ENCODE measurements at places on chromosomes 4 and X.

GRCh38 chr4:102518703-102519131, 17.6 kb downstream of the NFKB1 start:
- DNase-seq: no peak

DNA sequence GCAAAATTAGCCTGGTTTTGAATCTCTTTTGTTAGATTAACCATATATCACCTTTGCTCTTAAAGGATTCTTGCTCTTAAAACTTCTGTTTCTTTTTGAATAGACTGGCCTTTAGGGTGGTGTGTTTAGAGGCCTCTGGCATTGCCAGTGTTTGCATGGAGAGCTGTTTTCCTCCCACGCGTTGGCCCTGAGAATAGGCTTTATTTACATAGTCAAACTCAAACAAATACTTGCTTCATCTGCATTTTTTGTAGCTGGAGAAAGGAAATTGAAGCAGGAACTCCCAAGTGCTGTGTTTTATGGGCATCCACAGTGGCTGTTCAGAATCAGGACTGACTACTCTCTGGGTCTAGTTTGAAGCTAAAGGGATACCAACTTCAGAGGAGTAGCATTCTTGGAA, 2.7 kb downstream of the SHROOM2 start:
- no peak for DNase-seq

- DNase-seq: no peak
These were observed 10.9 kb downstream of the CCNG2 start for GRCh38 chr4:77167866-77168265.

- DNase-seq: no peak
These were observed 52.6 kb upstream of the SOD3 start for GRCh38 chr4:24742773-24743172.

GRCh38 chr4:78962597-78963115, 23.4 kb upstream of the PAQR3 start:
- DNase-seq: no peak

- no peak for DNase-seq
These were observed 27.1 kb downstream of the FAM47E start for GRCh38 chr4:76278583-76278982.

DNA sequence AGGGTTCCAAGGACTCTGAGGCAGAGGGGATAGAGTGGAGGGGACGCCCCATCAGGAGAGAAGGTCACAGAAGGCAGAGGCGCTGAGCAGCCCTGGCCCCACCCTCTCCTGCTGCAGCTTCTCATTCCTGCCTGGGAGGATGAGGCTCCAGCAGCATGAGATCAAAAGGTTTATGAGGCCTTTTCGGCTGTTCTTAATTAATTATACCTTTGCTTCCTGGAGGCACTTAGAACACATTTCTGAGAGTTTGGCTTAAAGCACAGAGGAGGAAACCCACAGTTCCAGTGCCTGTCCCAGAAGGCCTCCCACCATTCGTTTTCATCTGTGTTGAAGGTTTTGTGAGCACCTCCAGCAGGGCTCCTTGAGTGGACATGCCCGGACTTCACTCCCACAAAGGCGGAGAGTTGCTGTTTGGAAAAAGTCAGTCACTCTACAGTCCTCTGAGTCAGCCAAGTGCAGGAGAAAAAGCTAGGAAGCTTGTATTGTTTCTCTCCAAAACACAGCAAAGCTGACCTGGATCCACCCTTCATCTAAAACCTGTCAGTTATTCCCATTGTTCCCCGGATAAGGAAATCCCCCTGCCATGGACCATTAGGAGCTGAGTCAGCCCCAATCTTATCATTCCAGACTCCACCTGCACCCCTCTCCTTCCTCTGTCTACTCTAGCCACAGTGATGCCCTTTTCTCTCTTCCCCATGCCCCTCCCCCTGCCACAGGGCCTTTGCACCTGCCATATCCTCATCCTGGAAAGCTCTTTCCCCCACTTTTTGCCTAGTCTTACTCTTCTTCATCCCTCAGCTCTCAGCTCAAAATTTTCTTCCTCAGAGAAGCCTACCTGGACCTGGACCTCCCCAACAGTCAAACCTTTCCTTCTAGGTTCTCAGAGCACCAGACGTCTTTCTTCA, 276.8 kb downstream of the FBXW7 start:
- DNase-seq: no peak

- no peak for DNase-seq
These were observed 115.3 kb upstream of the TRPC5 start for GRCh38 chrX:112197840-112198239.

- DNase-seq: no peak
These were observed 14.5 kb upstream of the LDB2 start for GRCh38 chr4:16912896-16913295.

DNA sequence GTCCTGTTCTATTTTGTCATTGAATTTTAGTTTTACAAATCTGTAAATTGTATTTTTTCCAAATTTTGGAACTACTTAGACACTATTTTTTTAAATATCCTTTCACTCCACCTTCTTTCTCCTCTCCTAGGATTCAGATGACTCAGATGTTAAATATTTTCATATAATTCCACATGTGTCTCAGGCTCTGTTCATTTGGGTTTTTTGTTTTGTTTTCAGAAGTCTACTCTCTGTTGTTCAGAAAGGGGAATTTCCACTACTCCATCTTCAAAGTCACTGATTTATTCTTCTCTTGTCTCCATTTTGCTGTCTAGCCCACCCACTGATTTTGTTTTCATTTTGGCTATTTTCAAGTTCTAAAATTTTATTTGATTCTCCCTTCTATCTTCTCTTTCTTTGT, 264.0 kb upstream of the SLIT2 start:
- no peak for DNase-seq

DNA sequence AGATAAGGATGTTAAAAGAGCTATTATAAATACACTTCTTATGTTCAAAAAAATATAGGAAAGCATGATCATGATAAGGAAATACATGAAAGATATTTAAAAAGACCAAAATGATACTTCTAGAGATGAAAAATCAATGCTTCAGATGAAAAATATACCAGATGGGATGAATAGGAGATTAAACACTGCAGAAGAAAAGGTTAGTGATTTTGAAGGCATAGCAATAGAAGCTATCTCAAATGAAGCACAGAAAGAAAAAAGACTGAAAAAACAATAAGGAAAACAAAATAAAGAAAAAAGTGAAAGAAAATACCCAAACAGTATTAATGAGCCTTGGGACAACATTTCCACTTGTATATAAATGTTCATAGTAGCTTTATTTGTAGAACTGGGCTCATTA, 80.7 kb upstream of the LEF1 start:
- DNase-seq: no peak

DNA sequence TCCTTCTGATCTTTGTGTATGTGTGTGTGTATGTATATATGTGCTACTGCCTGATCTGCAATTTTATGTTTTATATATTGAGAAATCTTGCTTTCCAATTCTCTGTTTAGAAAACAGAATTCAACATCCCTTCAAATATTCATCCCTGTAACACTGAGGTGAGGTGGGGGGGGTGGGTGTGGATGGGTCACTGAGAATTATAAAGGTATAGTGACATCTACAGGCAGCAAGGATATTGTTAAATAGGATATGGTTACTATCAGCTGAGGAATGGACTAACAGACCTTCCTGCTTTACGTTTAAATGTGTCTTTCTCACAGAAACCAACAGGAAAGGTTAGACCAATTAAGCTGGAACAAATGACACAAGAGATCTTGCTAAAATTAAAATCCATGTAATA, 19.0 kb upstream of the MAGEB2 start:
- DNase-seq: no peak

DNA sequence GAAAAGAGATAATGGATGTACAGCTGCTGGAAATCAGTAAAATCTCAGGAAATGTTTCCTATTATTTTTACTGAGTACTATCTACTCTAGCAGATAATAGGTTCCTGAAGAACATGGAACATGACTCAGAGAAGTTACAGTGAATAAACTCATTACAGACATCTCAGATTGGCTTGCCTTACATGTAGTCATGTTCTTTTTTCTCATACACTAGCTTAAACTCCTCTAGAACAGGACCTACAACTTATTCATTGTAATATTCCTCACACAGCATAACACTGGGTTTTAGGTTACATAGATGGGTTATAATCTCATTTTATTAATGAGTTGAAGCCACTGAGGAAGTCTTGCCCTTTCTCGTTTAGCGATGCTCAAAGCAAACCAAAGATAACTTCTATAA, 86.9 kb upstream of the BMP2K start:
- DNase-seq: no peak

GRCh38 chr4:186628058-186628711, 72.8 kb upstream of the MTNR1A start:
- DNase-seq: no peak

- no peak for DNase-seq
These were observed 35.1 kb upstream of the CYP2U1 start for GRCh38 chr4:107896158-107896645.

DNA sequence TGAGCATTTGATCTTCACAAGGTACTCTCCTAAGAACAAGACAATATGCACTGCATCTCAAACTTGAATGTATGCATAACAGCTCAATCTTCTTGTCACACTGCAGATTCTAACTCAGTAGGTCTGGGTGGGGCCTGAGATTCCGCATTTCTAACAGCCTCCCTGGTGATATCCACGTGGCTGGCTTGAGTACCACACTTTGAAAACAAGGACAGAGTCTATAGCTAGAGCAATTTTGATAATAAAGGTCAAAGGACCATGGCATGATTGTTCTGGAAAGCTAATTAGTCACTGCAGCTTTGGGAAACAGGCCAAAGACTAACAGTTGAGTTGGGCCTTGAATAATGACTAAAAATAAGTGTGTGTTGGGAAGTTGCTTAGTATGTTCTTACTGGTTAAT, 213.3 kb downstream of the GBA3 start:
- DNase-seq: no peak

- DNase-seq: no peak
These were observed 10.9 kb downstream of the TMA16 start for GRCh38 chr4:163505374-163505773.

DNA sequence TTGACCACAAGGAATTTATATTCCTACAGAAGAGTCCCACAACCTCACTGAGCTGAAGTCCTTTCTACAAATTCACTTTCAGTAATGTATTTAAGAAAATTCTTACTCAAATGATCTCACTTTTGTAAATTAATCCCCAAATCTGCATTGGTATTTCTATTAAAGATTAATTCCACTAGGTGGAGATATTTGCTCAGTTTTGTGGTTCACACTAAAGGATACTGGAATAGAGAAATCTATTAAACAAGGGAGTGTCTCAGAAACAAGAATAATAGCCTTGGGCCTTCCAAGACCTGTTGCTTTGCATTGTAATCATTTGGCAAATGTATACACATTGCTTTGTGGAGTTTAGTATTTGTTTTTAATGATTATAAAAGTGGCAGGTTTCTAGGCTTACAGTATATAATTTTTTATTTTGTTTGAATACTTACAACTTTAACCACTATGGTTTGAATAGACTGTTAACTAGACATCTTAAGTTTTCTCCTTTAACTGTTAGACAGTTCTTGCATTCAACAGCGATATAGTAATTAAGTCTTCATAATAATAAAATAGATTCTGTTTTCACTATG, 25.9 kb downstream of the CFAP299 start:
- peak; percentile 39 for DNase-seq

GRCh38 chr4:22202246-22202974, 253.8 kb upstream of the KCNIP4 start:
- DNase-seq: no peak

DNA sequence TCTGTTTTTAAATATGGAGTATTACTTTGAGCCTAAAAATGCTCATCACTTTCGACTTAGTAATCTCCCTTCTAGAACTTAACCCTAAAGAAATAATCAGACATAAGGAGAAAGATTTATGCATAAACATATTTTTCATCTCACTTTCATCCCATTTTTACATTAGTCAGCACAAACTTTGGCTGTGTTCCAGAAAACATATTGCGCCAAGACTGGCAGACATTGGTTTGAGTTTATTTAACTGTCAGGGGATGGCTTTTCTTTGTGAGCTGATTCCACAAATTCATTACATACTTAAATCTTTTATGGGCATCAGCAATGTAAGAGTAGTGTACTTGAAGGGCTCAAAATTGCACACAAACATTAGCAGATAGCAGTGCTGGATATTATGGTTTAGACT, 23.7 kb downstream of the MAOA start:
- DNase-seq: peak; percentile 34

GRCh38 chr4:3872834-3873313, 106.7 kb downstream of the ADRA2C start:
- DNase-seq: no peak

DNA sequence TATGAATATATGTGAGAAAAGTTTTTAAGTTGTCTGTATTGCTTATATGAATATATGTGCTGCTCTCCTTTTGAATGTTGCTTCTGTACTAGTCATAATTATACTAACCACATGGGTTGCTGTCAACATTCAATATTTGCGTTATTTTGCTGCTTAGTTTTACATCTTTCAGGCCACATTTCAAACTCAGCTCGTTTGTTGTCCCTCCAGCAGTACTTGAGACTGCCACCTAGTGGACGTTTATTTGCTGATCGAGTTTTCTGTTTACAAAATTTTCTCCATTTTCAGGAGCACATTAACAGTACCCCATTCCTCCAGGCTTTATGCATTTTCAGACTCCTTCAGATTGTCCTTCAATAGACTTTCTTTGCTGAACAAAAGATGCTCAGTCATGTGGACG, 75.8 kb downstream of the NUDT11 start:
- DNase-seq: peak; percentile 35

- DNase-seq: no peak
These were observed 2097.4 kb upstream of the AGA start for GRCh38 chr4:179539641-179540040.

DNA sequence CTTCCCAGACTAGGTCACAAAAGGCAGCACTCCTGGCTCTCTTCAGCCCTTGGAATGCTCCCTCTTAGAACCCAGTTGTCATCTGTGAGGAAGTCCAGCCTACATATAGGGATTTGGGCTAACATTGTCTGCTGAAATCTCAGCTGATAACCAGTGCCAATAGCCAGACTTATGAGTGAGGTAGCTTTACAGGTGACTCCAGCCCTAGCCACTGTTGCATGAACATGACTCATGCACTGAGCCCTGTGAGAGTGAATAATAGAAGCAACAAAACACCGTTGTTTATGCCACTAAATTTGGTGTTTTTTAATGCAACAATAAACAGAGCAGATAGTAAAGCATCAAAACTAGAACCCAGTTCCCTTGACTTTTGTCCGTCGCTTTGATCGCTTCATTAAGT, 433.2 kb downstream of the STIM2 start:
- no peak for DNase-seq

DNA sequence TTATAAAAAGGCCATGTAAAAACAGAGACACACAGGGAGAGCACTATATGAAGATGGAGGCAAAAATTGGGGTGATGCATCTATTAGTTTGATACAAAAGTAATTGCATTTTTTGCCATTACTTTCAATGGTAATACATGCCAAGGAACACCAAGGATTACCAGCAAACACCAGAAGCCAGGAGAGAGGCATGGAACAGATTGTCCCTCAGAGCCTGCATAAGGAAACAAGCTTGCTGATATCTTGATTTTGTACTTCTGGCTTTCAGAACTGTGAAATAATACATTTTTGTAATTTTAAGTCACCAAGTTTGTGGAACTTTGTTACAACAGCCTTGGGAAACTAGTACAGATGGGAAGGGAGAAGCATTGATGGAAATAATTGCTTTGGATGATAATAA, 45.6 kb upstream of the BOD1L1 start:
- DNase-seq: no peak

GRCh38 chrX:64338296-64338695, 57.0 kb downstream of the MTMR8 start:
- DNase-seq: no peak

GRCh38 chr4:11894977-11895376, 466.3 kb upstream of the HS3ST1 start:
- no peak for DNase-seq

- DNase-seq: no peak
These were observed 127.0 kb upstream of the SH3RF1 start for GRCh38 chr4:169397762-169398161.
